Right cardiac atrium (tissue), 5 donors: ENCODE measurements at places on chromosomes 6 and 20. TPM values are rescaled to one million over a fixed set of nuclear protein-coding genes. Genes with fewer than 3 reads are reported as not detected.

DNA sequence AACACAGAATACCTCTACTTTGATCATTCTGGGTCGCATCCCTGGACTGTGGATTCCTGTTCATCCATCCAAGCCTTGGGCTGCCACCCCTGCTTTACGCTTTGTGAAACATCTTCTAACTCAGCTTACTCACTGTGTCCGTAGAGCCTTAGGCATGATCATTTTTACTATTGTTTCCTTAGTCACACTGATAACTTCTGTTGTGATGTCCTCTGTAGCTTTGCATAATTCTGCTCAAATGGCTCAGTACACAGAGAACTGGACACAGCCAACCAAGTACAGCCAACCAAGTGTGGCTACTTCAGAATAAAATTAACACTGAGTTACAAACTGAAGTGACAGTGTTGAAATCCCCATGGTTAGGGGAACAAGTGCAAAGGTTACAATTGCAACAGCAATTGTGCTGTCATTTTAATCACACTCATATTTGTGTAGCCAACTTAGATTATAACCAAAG is 8.6 kb upstream of the FKBP1A start:
- DNase-seq: no peak

- DNase-seq: no peak
Observed at GRCh38 chr20:33863440-33864323, 52.5 kb downstream of the CHMP4B start.

DNA sequence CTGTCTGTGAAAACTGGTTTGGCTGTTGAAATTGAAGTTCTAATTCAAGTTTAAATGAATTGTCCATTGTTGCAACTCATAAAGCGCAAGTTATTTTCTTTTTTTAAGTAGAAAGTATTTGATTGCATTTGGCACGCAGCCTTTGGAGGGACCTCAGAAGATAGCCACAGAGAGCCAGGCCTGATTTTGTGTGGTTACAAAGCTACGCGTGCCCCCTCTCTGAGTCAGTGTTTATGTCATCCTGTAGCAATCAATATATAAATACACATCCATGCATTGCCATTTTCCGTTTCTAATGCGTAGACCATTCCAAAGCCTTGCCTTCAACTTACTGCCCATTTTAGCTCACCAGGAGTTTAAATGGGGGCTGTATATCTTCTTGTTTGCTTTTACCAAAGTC is 173.2 kb downstream of the TMEM242 start:
- no peak for DNase-seq

GRCh38 chr6:49782293-49782692 is 4.8 kb downstream of the PGK2 start:
- no peak for DNase-seq

DNA sequence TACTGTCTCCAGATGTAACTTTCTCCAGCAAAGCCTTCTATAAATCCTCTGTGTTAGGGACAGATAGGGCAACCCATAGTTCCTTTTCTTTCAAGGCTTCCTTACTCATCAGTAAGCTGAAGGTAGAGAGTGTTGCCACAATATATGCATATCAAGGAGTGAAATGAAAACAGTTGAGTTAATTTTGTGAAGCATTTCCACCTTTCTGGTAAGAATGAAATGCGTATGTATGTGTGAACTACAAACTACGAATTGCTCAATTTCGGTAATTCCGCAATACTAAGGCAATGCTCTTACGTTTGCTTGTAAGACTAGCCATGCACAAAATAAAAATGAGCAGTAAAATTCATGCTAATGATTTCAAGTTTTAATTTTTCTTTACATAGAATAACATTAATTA is 61.2 kb upstream of the HBS1L start:
- no peak for DNase-seq

GRCh38 chr20:34412453-34412852 is 49.4 kb downstream of the ITCH start:
- no peak for DNase-seq

Gene CD40
- 9.7 TPM for polyA plus RNA-seq

- peak; percentile 84 for DNase-seq
Observed at GRCh38 chr20:3248167-3248992, 9.4 kb upstream of the SLC4A11 start.

DNA sequence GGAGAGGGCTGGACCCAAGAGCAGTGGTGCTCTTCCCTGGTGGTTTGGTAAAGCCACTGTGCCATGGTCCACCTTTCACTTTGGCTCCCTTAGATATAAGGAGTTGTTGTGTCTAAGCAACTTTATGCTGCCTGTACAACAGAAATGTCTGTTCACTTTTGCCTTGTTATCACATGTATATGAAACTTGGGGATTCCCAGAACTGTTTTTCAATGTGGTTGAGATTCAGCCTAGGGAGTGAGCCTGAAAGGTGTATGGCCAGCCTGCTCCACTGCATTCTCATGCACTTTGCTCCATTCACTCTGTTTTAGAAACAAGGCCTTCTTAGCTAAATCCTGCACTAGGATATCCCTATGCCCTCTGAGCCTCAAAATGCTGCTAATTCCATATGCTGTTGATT is 234.5 kb upstream of the THEMIS start:
- no peak for DNase-seq

GRCh38 chr6:13415283-13415682 is 72.1 kb downstream of the GFOD1 start:
- no peak for DNase-seq

- DNase-seq: no peak
Observed at GRCh38 chr6:45477790-45478189, 100.1 kb upstream of the SUPT3H start.

GRCh38 chr6:39773782-39774181 is 18.4 kb upstream of the DAAM2 start:
- no peak for DNase-seq

GRCh38 chr20:32062776-32063170 is 10.7 kb downstream of the HCK start:
- no peak for DNase-seq

DNA sequence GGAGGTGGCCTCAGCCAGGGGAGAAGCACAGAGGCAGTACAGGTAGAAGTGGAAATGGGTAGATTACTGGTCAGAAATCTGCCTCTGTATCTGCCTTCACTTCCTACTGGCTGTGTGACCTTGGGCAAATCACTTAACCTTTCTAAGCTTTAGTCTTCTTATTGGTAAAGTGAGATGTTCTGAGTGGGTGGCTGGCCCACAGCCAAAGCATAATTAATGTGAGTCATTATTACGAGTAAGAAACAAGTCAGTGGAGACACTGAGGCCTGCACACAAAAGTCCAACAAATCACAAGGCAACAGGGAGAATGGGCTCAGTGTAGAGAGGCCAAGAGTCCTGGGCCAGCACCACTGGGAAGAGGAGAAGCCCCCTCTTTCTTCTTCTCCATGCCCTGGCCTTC is 39.1 kb downstream of the NRN1 start:
- no peak for DNase-seq

Gene SLC25A27
- 17.0 TPM for polyA plus RNA-seq

Gene STMND1
- not detected for polyA plus RNA-seq

DNA sequence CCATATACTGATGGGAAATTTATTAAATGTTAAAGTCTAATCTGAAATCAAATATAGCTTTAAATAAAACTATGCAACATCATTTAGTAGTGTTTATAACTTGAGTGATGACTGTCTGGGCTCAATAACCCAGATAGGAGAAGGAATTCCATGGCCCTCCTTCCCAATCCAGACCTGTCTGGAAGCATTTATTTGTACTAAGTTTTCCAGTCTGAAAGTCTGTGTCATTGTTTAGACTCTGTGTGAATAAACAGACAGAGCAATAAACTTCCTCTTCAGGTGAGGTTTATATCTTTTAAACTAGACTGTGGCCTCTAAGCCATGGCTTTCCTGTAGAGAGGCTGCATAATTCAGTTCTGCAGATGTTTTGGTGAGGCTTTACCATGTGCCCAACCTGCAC is 176.4 kb downstream of the SOX4 start:
- no peak for DNase-seq

Gene AIF1
- 14.7 TPM for polyA plus RNA-seq

- no peak for DNase-seq
Observed at GRCh38 chr6:6825193-6825784, 236.8 kb downstream of the LY86 start.

Gene SOBP
- 10.4 TPM for polyA plus RNA-seq

Gene ADGRG6
- polyA plus RNA-seq: 4.1 TPM

GRCh38 chr6:15336900-15337560 is 91.2 kb downstream of the JARID2 start:
- DNase-seq: no peak

DNA sequence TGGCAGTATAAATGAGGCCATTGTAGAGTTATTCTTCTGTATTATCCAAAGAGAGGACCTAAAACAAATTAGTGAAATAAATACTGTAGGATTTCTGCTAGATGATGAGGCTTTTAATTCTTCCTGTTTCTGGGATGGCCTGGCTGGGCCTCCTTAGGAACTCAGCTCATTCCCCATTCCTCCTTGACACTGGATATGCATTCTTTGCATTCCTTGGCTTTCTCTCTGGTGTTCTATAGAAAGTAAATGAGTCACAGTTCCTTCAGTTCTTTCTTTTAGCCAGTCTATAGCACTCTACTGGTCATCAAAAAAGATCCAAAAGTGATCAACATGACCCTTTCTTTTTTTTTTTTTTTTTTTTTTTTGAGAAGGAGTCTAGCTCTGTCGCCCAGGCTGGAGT is 8.6 kb downstream of the OR10C1 start:
- DNase-seq: no peak

- no peak for DNase-seq
Observed at GRCh38 chr20:46267108-46268105, 40.9 kb downstream of the CDH22 start.

DNA sequence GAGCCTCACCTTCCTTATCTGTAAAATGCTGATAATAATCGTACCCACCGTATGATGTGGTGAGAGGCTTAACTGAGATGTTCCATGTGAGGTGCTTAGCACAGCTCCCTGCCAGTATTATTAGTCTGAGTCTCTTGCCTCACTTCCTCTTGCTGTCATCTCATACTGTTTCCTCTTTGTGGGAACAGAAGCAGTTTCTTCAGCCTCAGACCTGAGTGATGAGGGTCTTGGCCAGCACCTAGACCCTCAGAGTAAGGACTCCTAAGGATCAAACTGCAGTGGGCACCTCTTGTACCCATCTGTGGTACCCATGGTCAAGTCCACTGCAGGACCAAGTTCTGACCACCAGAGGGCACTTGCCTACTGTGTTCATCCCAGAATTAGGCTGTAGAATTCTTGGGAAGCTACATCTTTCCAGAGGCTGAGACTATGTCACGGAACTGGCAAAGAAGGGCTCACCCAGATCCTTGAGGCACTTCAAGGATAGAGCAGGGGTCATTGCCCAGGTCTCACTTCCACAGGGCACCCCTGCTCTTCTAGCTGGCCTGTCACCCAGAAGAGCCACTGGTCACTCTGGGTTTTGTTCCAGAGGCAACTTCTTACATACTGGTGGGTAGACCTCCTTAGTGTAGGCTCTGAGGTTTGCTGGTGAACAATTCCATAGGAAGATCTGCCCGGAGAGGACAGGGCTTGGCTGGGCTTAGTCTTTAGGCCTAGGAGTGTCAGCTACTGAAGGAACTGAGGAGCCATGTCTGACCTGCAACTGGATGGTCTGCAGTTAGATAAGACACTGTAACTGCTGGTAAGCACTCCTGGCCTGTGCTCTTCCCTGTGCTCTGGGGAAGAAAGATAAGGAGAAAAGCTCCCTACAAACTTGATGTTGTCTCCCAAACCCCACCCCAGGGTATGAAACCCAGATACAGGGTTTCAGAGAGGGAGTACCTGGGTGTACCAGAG is 20.6 kb upstream of the SGK2 start:
- peak; percentile 87 for DNase-seq

GRCh38 chr6:169247991-169248390 is 5.7 kb downstream of the THBS2 start:
- no peak for DNase-seq

Gene GRIK2
- polyA plus RNA-seq: 7.6 TPM

DNA sequence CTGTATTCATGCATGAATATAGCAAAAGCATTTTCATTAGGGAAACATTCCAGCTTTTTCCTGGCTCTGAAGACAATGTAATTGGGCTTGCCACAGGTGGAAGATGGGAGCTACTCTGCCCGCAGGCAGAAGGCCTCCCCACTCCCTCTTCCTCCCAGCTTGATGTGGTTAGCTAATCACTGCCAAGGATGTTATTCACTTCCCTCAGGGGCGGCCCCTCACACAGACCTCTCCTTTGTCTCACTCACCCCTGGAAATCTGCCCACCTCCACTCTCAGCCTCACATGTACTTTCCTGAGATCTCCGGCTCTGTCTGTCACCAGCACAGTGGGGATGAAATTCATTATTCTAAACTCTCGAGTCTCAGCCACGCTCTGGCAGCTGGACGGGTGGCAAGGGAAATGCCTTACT is 100.7 kb downstream of the ANKRD60 start:
- no peak for DNase-seq

GRCh38 chr6:27836783-27837624 is 75.2 kb downstream of the OR2B2 start:
- no peak for DNase-seq

Gene SOX18
- 26.8 TPM for polyA plus RNA-seq

Gene PPIL1
- polyA plus RNA-seq: 75.6 TPM

Gene ARMH2
- polyA plus RNA-seq: not detected

GRCh38 chr20:41654884-41655283 is 36.7 kb upstream of the CHD6 start:
- no peak for DNase-seq

- DNase-seq: no peak
Observed at GRCh38 chr6:162497389-162497788, 230.2 kb downstream of the PRKN start.

- no peak for DNase-seq
Observed at GRCh38 chr20:35145141-35145564, 2.0 kb downstream of the EDEM2 start.

- no peak for DNase-seq
Observed at GRCh38 chr6:163318071-163318786, 96.3 kb upstream of the QKI start.

DNA sequence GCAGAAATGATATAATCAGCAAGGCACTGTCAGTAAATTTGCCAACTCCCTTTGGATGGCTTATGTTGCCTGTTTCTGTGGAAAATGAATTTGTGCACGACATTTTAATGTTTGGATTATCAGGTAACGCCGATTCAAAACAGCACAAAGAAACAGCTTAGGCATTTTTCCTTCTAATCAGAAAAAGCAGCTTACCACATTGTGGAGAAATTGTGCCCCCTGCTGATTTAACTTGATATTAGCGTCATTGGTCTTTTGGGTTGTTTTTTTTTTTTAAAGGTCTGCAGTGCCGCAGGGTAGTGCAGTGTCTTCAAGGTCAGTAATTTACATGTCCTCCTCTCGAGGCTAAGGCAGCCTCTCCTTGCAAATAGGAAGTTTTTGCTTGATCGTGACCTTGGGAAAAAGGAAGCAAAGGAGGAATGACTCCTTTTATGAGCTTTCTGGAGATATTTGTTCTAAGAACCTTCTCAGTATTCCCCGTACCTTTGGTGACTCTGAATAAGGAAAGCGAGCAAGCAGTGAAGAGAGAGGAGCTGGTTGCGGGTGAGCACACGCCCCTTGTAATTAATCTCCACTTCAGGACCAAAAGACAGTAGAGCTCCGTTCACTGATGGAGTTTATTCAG is 79.1 kb downstream of the ELOVL4 start:
- no peak for DNase-seq

DNA sequence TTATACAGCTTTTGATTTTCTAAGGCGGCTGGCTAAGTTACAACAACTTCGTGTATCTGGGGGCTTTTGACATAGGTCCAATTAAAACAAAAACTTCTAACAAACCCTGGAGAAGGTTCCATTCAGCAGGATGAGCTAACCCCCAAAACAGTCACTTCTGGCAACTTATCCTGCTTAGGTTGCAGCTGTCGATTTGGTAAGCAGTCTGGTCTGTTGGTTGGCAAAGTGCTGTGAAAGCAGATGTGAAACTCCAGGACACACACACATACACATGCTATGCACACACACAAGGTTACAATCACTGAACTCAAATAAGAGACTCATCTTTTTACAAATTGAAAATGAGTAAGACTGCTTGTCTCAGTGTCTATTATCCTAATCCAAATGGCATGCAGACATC is 119.0 kb upstream of the STMND1 start:
- DNase-seq: no peak
